GM23248 (cell line): ENCODE measurements at places on chromosomes 5 and 9.
A peak's percentile ranks its signal among the peaks of the same experiment; 100 is the strongest.

- DNase-seq: peak; percentile 78
Measured at GRCh38 chr9:69945671-69946141, 97.9 kb upstream of the MAMDC2 start.

DNA sequence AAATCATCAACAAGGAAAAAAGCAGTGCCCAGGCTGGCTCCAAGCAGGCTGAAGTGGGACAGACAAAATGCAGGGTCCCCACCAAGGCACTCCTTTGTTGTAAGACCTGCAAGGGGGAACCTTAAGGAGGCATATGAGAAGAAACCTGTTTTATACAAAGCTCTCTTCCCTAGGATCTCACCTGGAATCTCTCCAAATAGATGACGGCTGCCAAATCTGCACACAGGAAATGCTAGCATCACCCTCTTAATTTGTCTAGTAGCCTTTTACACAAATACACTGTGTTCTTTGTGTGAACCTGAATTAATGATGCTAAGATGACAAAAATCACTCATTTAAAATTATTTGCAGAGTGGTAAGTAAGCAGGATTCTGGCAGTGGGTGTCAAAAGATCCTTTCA, 280.2 kb downstream of the SPOCK1 start:
- no peak for DNase-seq

- no peak for DNase-seq
Measured at GRCh38 chr9:116658265-116658664, 28.8 kb upstream of the TRIM32 start.

- peak; percentile 56 for DNase-seq
Measured at GRCh38 chr9:4382722-4383317, 83.0 kb upstream of the GLIS3 start.

GRCh38 chr9:69633716-69634115, 38.5 kb downstream of the APBA1 start:
- DNase-seq: no peak

DNA sequence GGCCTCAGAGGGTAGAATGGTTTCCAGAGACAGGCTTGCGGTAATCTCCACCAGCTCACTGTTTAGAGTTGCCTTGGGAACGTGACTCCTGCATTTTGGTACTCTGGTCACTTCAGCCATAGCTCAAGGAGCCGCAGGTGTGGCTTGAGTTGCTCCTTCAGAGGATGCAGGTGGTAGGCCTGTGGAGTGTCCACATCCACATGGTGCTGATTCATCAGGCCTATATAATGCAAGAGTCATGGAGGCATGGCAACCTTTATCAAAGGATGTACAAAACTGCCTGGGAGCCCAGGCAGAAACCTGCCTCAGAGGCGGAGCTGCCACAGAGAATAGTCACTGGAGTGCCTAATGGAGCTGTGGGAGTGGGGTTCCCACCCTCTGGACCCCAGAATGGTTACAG, 114.2 kb downstream of the ANXA1 start:
- no peak for DNase-seq

DNA sequence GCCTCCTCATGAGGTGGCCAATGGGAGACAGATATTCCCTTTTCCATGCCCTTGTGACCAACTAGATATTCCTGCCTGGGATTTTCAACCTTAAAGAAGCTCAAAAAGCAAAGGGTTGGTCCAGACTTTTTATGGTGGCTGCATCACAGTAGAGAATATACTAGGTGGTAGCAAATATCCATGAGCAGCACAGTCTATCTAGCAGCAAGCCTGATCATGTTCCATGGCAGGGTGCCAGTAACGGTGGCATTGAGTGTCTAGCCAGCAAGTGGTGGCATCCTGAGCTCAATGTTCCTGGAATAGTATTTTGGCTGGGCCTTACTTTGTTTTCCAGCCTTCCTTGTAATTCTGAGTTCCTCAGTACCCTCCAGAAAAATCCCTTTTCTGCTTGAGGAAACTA, 25.8 kb downstream of the CDC25C start:
- DNase-seq: no peak

- DNase-seq: peak; percentile 66
Measured at GRCh38 chr5:56814361-56814962, 887 bp upstream of the MAP3K1 start.

- DNase-seq: no peak
Measured at GRCh38 chr5:175683921-175684320, 26.1 kb downstream of the HRH2 start.

DNA sequence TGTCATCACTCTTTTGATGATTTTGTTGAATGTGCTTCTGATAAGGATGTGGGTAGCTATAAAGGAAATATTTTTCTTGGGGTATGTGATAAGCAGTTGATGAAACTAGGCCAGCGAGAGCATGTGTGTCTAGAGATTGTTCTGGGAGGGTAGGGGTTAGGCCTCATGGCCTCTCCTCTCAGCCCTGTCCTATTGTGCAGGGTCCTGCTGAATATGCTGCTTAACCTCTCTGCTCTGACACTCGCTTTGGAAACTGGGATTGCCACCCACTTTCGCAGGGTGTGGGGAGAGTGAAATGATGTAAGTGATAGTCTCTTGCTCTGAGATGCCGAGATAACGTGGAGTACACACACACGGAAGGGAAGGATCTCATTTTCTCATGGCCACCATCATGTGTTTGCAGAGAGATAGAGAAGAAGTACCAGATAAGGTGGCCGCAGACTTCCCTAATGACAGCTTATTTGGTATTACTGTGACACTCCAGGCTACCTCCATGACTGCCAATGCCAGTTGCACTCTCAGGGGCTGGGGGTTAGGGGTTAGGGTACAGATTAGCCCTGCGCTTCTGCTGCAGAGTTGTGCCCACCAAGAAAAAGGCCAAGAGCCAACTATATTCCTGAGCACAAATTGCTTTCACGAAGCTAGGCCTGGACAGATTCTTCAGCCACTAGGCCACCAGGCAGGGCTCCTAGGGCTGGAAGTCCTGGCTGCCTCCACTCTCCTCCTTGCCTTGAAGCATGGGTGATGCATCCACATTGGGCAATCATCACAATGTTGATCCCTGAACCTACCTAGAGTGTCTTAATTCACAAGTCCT, 25.2 kb upstream of the TNFAIP8 start:
- DNase-seq: peak; percentile 34

GRCh38 chr5:61706751-61707150, 374.7 kb downstream of the ZSWIM6 start:
- DNase-seq: no peak

DNA sequence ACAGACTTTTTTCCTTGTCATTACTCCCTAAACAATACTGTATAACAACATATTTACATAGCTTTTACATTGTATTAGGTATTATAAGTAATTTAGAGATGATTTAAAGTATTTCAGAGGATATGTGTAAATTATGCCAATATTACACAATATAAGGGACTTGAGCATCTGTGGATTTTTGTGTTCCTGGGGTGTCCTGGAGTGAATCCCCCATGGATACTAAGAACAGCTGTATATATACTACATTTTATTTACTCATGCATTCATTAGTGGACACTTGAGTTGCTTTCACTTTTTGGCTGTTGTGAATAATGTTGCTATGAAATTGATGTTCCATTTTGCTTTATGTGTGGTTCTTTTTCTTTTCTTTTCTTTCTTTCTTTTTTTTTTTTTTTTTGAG, 348.8 kb downstream of the SH3GL2 start:
- DNase-seq: no peak

GRCh38 chr9:92183449-92183848, 68.2 kb upstream of the SPTLC1 start:
- DNase-seq: no peak

- DNase-seq: peak; percentile 85
Measured at GRCh38 chr9:126482361-126483044, 131.2 kb upstream of the LMX1B start.

- DNase-seq: peak; percentile 92
Measured at GRCh38 chr5:177545487-177546257, 8.7 kb downstream of the FAM193B start.

- DNase-seq: no peak
Measured at GRCh38 chr5:72468606-72469005, 38.6 kb downstream of the ZNF366 start.

GRCh38 chr5:109997161-109997560, 307.4 kb downstream of the MAN2A1 start:
- no peak for DNase-seq

DNA sequence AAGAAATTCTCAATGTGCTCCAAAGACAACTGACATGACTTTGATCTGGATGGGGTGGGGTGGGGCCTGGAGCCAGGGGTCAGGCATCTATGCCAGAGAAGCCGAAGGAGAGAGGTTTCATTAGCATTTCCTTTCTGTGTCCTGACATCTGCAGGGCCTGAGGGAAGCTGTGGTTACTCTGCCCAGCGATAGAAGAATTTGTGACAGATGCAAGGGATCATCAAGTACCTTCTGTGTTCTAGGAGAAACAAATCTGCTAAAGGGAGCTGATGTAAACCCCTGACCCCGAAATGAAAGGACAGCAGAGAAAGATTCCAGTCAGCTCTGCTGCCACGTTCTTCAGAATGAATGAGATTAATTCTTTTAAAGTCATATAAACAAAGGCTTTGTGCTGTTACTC, 335.7 kb downstream of the PRELID2 start:
- DNase-seq: no peak

- DNase-seq: no peak
Measured at GRCh38 chr9:97570899-97571298, 62.3 kb downstream of the TSTD2 start.

DNA sequence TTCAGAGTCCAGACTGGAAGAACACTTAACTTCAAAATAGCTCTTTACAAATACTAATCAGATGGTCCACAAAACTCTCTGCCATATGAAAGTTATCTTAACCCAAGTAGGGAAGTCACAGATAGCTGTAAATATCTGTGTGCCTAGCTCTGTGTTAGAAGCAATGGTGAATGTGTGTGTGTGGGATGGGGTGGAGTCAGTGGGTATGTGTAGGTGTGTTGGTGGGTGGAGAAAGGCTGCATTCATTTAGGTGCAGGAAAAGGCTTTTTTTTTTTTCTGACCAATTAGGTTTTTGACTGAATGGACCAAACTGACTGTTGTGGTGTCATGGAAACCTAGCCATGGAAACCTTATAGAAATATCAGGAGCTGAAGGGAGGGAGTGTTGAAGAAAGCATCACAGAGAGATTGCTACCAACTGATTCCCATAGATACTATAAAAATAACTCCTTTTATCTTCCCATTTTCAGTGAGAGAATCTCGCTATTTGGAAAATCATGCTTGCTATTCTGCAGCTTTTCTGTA, 156.2 kb upstream of the NR3C1 start:
- DNase-seq: no peak

GRCh38 chr9:127865645-127866464, 11.4 kb upstream of the ENG start:
- no peak for DNase-seq

GRCh38 chr5:11143456-11144267, 382.6 kb upstream of the DAP start:
- DNase-seq: no peak

DNA sequence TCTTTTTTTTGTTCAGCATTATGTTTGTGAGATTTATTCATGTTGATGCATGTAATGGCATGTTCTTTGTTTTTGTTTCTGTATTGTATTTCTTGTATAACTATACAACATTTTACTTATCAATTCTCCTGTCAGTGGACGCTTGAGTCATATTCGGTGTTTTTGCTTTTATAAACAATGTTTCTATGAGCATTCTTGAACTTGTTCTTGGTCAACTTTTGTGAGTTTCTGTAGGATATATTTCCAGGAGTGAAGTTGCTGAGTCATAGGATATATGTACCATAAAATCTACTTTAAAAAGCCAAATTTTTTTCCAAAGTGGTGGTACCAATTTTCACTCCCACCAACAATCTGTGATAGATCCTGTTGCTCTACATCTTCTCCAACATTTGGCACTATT, 104.8 kb downstream of the VCAN start:
- no peak for DNase-seq

GRCh38 chr5:66616520-66617225, 20.5 kb downstream of the MAST4 start:
- no peak for DNase-seq

DNA sequence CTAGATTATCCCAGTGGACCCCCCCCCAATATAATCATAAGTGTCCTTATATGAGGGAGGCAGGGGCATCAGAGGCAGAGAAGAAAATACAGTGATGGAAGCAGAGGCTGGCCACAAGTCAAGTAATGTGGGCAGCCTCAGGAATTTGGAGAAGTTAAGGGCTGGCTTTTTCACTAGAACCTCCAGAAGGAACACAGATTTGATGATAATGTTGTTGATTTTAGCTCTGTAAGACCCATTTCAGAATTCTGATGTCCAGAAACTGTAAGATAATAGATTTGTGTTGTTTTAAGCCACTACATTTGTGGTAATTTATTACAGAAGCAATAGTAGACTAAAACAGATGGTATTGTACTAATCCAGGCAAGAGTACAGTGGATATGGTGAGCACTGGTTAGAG, 36.3 kb upstream of the LRRTM2 start:
- DNase-seq: peak; percentile 34

GRCh38 chr9:68794898-68795297, 89.9 kb downstream of the PIP5K1B start:
- no peak for DNase-seq

GRCh38 chr9:95399261-95399660, 81.8 kb upstream of the FANCC start:
- DNase-seq: no peak
